Occipital lobe (tissue), 3 donors: ENCODE measurements at places on chromosomes 11 and 22. TPM values are rescaled to one million over a fixed set of nuclear protein-coding genes. Genes with fewer than 3 reads are reported as not detected.

SYTL2 gene
- total RNA-seq: 7.0 TPM

KCNJ1 gene
- total RNA-seq: not detected

USH1C gene
- 0.62 TPM for total RNA-seq

CNIH2 gene
- total RNA-seq: 33.1 TPM
